Stimulated activated naive CD4-positive, alpha-beta T cell treated with Interleukin-2 at 50 U/mL for 16 hours (primary cell): ENCODE measurements at places on chromosomes 16 and 17.

DNA sequence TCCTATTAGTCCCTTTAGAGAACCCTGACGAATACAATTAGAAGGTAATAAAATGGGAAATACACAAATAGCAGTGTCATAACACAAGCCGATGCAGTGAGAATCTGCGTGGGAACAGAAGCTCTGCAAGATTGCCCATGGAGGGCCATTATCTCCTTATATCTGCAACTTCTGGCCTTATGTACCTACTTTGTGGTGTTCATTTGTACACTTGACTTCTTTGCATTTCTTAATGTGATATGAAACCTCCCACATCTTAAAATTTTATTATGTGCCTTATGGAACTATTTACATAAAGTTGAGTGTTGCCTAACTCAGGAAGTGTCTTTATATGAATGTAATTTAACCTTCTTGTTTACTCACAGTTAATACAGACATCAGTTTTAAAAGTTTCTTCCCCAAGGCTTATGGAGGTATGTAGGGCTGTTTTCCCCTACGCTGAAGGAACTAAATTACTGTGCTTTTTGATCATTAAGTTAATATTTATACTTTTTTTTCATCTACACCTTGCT, 10.1 kb upstream of the TANC2 start:
- DNase-seq: no peak

- DNase-seq: no peak
These were observed 115.0 kb upstream of the CIBAR2 start for GRCh38 chr16:85227084-85227945.

DNA sequence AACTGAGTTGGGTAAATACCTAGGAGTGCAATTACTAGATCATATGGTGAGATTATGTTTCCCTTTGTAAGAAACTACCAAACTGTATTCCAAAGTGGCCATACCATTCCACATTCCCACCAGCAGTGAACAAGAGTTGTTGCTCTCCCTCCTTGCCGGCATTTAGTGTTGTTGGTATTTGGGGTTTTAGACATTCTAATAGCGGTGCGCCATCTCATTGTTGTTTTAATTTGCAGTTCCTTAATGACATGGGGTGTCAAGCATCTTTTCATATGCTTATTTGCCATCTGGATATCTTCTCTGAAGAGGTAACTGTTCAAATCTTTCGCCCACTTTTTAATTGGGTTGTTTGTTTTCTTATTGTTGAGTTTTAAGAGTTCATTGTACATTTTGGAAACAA, 164.2 kb upstream of the LHX1 start:
- DNase-seq: no peak

DNA sequence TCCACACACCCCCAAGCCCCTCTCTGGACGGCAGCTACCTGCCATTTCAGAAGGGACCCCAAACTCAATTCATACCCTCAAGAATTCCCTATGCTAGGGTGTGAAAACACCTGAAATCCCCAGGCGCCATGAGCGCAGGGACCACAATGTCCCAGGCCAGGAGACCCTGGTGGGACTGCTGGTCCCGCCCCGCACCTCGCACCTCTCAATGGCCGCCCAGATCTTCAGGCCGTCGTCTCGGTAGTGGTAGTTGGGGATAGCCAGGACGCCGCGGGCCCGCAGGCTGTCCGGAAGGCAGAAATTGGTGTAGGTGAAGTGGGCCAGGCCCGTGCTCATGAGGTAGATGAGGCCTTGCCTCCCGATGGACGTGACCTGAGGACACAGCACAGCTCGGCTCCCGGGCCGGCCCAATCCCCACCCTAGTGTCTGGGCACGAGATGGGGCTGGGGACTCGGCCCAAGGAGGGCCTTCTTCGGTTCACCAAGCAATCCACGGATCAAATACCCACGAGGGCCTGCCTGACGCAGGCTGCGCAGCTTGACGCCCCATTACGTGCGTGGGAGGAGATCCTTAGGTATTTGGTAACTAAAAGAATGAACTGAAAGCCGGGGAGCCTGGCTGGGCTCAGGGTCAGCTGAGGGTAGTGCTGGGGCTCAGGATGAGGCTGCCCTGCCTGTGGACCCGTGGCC, 9.2 kb downstream of the ALOXE3 start:
- no peak for DNase-seq

- peak; percentile 28 for DNase-seq
These were observed 735 bp downstream of the PSMD11 start for GRCh38 chr17:32445074-32445415.

DNA sequence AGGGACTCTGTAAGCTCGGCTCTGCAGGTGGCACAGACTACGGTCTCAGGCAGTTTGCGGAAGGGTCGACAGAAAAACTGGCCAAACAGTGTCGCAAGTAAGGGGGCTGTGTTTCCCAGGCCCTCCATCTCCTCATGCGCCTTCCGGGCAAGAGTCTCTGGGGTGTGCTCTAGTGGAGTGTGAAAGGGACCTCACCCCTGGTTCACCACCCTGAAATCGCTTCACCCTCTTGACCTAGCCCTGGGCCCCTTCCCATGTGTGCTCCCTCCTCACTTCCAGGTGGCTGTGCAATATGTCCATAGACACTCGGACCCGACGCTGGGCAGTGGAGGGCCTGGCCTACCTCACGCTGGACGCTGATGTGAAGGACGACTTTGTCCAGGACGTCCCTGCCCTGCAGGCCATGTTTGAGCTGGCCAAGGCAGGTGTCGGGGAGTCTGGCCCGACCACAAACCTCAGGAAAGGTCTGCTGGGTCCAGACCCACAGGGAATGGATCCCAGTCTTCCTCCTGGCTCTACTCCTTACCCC, 22.3 kb downstream of the UNC45B start:
- no peak for DNase-seq

GRCh38 chr16:979147-979546, 2.4 kb upstream of the SOX8 start:
- DNase-seq: no peak

DNA sequence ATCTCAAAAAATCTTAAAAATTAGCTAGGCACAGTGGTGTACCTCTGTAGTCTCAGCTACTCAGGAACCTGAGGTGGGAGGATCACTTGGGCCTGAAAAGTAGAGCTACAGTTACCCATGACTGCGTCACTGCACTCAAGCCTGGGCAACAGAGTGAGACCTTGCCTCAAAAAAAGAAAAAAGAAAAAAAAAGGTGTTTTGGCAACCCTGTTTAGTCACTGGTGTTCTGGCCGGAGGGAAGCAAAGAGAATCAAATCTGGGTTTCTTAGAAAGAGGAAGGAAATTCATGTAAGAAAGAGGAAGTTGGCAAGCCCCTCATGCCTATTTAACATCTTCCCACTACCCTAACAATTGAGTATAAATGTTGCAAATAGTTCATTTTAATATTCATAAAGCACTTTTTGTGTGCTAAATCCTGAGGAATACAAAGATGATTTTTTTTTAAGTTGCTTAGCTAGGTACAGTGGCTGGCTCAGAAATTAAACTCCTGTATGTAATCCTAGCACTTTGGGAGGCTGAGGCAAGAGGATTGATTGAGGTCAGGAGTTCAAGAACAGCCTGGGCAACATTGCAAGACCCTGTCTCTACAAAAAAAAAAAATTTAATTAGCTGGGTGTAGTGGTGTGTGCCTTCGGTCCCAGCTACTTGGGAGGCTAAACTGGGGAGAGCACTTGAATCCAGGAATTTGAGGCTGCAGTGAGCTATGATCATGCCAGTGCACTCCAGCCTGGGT, 6.5 kb upstream of the USP32 start:
- DNase-seq: no peak

DNA sequence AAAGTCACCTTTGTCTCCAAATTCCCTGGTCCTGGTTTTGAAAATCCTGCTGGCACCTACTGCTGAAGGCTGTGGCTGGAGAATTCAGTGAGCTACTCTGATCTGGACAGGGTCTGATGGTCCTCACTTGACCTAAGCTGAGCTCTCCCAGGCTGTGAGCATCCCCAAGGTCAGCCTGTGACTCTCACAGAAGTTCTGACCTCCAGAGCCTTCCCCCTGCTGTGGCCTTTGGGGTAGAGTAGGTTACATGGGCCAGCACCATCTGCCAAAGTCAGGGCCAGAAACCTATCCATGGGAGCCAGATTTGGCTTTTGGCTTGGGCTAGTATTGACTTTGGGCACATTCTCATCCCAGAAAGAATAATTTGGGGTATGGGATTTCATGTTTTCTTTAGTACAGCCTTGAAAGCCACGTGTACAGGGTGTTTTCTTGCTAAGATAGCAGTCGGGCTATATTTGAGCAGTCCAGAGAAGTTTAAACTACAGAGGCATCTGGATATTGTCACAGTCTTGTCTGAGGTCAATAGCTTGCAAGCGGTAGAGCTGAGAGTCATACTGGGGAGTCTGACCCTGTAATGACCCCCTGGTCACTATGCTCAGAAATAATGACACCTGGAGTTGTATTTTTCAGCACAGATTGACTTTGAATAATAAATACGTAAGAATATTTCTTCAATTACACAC, 6.2 kb upstream of the AGRP start:
- no peak for DNase-seq

GRCh38 chr16:8816967-8817655, 19.5 kb downstream of the PMM2 start:
- DNase-seq: no peak

DNA sequence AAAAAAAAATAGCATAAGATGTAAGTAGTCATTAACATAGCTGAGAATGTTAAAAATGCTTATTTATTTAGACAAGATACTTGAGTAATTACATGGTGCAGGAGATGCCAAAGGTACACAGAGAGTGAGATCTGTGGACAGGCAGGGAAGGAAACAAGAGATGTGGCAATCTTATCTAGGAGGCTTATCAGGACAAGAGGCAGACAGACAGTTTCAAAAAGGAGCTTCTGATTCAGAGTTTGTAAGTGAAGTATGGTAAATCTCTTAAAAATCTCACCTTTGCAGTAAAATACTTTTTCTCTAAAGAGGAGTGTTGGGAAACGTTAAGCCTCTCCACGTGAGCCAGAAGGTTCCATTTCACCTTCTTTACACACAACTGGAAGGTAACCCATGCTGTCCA, 19.9 kb upstream of the GHDC start:
- no peak for DNase-seq

GRCh38 chr17:35287286-35287811, 44.5 kb downstream of the SLFN5 start:
- DNase-seq: no peak

DNA sequence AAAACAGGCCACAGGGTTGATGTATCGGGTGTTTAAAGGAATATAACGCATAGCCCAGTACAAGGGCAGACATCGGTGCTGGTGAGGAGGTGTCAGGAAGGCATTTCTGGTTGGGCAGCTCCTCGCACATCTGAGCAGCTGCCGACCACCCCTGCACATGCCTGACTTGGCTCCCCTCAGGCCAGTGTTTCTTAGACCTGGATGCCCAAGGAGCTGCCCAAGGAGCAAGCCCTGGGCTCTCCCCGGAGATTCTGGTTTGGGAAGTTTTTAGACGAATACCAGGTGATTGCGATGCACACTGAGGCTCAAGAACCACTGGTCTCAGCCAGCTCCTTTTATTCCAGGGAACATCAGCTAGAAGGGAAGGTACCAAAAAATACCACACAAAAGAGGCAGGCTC, 11.6 kb downstream of the WIPI1 start:
- DNase-seq: no peak

DNA sequence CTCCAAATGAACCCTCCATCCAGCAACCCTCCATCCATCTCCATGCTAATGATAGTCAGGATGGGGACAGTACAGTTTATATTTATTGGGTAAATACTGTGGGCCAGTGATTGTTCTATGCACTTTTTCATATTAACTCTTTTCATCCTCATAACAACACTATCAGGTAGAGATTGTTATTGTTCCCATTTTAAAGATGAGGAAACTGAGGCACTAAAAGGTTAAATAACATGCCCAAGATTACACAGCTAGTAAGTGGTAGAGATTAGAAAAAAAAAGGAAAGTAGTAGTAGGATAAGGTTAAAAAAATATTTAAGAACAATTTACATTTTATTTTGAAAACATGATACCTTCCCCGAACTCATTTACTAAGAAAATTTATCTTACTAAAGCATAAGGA, 21.9 kb upstream of the SUPT4H1 start:
- no peak for DNase-seq

GRCh38 chr16:19113577-19114358, at the start of gene ITPRIPL2:
Gene ITPRIPL2, plus strand, starts transcription at chr16:19113964. Its CDS starts 498 bp downstream, at chr16:19114462.
- DNase-seq: no peak

DNA sequence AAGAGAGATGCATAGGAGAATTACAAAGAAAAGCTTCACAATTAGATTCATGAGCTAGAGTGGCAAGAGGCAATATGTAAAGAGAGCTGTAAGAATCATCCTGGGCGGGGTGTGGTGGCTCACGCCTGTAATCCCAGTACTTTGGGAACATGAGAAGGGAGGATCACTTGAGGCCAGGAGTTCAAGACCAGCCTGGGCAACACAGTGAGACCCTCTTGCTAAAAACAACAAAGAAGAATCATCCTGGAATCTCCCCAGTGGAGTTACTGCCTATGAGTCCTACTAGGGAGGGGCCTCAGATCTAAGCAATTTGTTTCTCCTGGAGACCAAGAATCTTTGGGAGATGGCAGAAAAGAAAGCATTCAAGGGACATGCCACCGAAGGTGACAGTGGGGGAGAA, 119.1 kb downstream of the HIC1 start:
- DNase-seq: no peak

DNA sequence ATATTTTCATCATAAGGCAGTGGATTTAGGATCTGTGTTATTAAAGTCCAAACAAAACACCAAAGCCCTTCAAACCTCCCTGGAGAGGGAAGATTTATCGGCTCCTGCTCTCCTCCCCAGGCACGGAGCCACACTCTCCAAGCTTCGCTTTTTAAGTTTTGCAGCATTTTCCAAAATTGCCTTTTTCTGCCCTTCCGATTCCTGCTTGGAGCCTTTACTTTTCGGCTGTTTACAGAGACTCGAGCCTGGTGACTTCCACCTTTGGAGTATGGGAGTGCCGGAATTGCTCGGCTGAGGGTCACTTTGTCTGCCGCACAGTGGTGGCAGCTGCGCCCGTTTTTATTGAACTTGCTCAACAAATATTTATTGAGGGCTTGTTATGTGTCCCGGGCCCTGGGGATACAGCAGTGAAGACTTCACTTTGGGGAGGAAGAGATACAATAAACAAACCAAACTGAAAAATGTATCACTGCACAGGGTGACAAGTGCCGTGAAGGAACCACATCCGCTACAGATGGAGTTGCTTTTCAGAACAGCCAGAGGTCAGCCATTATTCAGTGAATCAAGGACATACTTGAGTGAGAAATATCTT, 185.5 kb downstream of the NTN1 start:
- DNase-seq: no peak

- peak; percentile 5 for DNase-seq
These were observed 19.6 kb upstream of the CCL1 start for GRCh38 chr17:34382621-34383124.

GRCh38 chr17:8892338-8892690, 24.8 kb upstream of the PIK3R6 start:
- DNase-seq: no peak

GRCh38 chr17:37781451-37781850, 36.6 kb upstream of the HNF1B start:
- no peak for DNase-seq
